Activated CD4-positive, alpha-beta T cell treated with anti-CD3 and anti-CD28 coated beads, Interleukin-2, amount 50 U/mL, for 16 hours (primary cell): ENCODE measurements at places on chromosomes 6 and 20.

- DNase-seq, result no peak
Measured at GRCh38 chr6:1075444-1075843, 236.5 kb upstream of the FOXQ1 start.

- peak; percentile 83 for DNase-seq
Measured at GRCh38 chr6:146851837-146852236, 253.1 kb downstream of the ADGB start.

GRCh38 chr6:57193177-57193576 is 21.1 kb downstream of the BAG2 start:
- no peak for DNase-seq

- no peak for DNase-seq
Measured at GRCh38 chr20:12252793-12253192, 335.1 kb downstream of the BTBD3 start.

DNA sequence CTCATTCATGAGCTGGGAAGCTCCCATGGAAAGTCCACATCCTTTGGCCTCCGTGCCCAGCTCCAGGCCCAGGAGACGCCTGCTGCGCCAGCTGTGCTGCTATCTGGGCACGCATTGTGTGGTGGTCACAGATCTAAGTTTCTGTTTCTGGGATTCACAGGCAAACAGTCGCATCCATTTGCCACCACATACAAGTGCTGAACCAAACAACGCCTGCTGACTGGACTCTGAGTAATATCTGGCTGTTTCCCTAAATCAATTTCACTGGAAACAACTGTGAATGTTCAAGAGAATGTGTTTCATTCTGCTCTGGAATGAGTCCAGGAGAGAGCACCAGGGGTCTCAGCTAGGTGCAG is 45.5 kb downstream of the IRF4 start:
- DNase-seq, result no peak

- no peak for DNase-seq
Measured at GRCh38 chr6:82298012-82298411, 50.5 kb upstream of the IBTK start.

DNA sequence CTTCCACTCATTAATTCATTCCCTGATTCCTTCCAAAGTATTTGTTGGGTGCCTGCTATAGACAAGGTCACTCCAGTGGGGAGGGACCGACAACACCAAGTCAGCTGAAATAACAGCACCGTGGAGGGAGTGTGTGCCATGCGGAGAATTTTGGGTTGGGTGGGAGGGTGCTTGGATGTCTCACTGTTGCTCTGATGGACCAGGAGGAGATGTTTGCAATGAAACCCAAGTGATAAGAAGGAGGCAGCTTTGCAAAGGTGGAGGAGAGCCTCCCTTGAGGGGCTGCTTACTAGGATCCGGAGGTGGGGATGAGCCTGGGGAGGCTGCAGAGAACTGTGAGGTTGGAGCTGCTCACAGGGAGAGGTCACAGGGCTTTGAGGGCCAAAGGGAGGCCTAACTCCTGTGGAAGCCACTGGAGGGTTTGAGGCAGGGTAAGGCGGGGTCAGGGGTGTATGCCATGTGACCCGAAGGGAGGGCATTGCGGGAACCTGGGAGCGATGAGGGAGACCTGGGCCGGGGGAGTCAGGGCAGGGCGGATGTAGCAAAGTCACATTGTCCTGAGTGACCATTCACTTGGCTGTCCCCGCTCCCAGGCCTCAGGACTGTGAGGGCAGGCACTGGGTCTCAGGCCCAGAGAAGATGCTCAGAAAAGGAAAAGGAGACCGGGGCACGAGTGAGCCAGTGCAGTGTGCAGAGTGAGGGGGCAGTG is 124.5 kb downstream of the PHACTR3 start:
- no peak for DNase-seq
